Esophagus squamous epithelium (tissue), 5 donors: ENCODE measurements at places on chromosomes 7 and 10.

GRCh38 chr10:109987452-109988211 is 20.2 kb upstream of the ADD3 start:
- no peak for DNase-seq

DNA sequence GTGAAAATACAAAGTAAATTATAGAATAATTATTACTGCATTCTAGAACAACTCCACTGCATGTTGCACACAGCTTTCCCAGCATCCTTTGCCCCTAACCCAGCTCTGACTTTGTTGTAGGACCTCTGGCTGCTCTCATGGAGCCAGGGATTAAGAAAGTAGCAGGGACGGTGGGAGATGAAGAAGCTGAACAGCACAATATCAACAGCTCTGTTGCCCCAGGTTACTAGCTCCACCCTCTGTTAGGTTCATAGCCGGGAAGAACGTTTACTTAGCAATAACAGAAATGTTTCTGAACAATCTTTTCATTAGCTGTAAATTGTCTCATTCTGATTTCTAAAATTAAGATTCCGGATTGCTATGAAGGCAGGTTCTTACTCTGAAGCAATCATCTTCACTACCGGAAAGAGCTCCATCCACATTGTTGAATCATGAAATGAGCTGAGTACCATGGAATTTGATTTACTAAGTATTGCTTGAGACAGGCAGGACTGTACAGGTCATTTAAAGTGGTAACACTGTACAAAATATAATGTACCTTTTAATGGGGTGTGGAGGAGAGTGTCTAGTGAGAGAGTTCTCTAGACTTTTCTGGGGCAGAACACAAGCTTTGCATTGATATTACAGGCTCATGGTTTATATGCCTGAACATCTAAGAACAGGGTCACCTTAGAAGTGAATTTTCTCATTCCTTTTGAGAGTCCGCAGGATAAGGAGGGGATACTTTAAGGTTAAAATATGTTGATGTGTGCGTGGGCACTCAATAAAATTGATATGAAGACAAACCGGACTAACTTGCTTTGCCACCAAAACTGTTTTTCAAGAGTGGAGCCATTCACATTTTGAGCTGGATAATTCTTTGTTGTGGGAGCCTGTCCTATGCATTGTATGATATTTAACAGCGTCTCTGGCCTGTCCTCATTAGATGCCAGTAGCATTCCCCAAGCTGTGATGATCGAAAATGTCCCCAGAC is 20.8 kb upstream of the RAB18 start:
- no peak for DNase-seq

- DNase-seq: no peak
Measured at GRCh38 chr7:122363144-122363543, 58.6 kb upstream of the FEZF1 start.

- no peak for DNase-seq
Measured at GRCh38 chr7:98284335-98285036, 3.0 kb downstream of the BRI3 start.

- no peak for DNase-seq
Measured at GRCh38 chr7:71900556-71900955, 511.6 kb downstream of the CALN1 start.

- no peak for DNase-seq
Measured at GRCh38 chr7:47833211-47833610, 115.1 kb downstream of the PKD1L1 start.

DNA sequence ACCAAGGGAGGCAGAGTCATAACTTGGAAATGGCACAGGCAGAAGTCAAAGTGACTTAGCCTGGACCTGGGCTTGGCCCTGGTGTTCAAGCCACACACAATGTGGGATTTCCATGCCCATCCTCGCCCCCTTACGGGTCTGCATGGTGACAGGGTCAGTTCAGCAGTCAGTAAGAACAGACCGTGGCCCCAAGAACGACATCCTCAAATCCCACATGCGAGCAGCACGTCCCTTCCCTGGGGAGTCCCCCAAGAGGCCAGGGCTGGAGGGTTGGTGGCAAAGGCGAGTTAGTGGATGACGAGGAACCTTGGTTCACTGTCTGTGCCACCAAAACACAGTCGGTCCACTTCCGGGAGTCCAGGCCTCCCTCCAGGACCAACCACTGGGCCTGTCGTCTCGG is 93.3 kb upstream of the MGMT start:
- DNase-seq: no peak

GRCh38 chr7:111982133-111982532 is 224.1 kb downstream of the DOCK4 start:
- DNase-seq: no peak

DNA sequence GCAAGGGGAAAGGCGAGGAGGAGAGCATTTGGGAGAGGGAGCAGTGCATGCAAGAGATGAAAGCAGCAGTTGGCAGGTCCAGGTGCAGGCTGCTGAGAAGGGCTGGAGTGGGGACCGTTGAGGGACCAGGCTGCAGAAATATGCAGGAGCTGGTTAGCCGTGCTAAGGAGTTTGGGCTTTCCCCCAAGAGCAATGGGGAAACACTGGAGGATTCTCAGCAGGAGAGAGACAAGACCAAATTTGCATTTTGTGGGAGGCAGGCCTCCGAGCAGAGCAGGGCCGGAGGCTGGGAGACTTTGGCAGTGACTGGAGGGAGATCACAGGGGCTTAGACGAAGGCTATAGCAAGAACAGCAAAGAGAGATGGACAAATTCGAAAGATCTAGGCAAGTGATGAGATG is 11.8 kb downstream of the BTBD16 start:
- no peak for DNase-seq

- DNase-seq: no peak
Measured at GRCh38 chr10:90462749-90463470, 394.9 kb downstream of the HTR7 start.

GRCh38 chr10:15869935-15870334 is 9.6 kb upstream of the MINDY3 start:
- DNase-seq: no peak

DNA sequence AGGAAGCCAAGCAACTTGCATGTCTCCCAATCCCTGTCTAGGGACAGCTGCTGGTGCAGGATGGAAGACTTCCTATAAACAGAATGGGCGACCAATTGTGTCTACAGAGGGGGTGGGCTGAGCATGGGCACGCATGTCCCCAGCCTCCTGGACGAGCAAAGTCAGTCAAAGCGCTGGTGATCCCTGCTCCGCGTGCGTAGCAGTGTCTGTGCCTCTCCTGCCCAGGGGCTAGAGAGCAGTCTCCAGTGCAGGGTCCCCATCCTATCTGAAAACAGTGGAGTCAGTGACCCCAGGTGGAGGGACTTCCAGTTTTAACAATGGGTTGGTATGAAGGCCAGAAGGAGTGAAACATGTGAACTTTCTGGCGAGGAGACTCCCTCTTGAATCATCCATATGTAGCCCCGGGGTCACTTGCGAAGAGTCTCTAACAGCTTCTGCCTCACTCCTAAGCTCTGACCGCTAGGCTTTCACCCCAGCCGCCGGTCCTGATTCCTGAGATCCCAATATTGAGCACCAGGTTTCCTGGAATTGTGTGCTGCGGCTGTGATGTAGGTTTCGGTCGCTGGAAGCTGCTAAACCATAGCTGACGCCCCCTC is 714 bp upstream of the CASP2 start:
- no peak for DNase-seq

GRCh38 chr10:5442065-5442989 is 30.0 kb downstream of the NET1 start:
- no peak for DNase-seq

DNA sequence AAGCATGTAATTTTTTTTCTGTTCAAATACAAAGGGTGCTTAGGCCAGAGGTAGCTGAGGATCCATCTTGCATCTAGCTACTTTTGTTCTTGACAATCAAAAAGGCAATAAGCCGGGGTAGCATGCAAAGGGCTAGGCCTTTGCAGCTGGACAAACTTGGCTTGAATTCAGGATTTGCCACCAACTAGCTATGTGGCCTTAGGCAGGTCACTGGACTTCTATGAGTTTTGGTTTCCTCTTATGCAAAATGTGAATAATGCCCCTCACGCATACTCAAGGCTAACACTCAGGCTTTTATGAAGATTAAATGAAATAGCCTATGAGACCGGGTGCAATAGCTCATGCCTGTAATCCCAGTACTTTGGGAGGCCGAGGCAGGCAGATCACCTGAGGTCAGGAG is 19.3 kb downstream of the GFRA1 start:
- DNase-seq: no peak

GRCh38 chr7:43083106-43083505 is 29.3 kb upstream of the HECW1 start:
- DNase-seq: no peak

DNA sequence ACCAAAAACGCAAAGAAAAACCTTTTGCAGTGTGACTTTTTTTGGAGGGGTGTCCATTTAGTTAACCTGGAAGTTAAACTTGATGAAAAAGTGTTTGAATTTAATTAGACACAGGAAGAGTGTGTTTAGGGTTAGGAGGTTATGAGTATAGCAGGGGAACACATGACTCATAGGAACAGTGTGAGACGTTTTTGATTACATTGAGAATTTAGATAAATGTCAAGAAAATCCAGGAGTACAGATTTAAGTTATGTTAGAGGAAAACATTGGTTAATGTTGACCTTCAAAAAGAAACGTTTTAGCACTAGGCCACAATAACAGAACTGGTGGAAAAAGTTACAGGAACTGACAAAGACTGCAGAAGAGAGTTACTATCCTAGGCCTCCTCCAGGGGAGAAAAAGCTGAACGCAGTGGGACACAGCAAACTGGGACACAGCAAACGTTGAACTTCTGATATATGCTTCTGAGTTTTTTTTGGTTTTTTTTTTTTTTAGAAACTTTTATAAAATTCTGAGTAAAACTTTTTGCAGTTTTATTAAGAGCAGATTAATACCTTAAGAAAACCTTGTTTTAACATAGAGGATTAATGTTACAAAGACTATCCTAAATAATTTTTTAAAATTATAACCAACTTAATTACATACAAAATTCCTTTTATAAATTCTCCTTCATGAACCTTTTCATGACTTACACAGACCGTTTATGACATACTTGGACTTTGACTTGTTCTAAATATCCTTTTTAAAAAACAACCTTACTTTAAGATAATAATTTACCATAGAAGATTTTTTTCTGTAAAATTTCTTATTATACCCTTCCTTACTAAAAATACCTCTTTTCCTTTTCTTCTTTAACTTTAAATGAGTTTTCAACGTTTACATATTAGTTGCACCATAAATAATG is 22.2 kb downstream of the LANCL2 start:
- no peak for DNase-seq

- DNase-seq: no peak
Measured at GRCh38 chr10:60480865-60481563, 91.3 kb upstream of the ANK3 start.

DNA sequence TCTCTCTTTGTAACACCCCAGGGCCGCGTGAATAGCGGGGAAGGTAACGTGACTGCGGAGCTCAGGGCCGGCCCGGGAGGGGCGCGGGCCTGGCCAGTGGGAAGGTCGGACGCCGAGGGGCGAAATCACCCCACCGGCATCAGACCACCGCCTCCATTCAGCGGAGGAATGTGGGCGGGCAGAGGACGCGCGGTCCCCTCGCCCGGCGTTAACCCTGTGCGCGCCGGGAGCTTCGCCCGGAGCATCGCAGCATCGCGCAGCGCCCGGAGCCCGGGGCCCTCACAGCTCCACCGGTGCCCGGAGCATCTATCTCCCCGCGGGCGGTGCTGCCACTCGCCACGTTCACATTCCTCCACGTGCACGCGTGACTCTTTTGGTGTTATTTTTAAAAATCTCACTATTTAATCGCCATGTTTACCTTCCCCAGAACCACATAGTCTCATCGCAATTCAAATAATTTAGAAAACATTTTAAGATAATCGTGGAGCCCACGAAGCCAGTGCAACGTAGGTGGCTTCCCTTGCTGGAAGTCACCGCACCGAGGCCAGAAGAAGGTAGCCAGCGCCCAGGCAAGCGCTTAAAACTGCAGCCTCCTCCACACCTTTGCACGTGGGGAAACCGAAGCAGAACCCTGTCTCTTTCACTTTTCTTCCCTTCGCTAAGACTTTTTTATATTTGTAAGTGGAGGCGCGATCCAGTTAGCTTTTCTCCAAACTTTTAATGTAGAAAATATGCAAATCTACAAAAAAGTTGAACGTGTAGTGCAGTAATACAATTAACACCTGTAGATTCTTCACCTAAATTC is 21.8 kb downstream of the FGFBP3 start:
- no peak for DNase-seq

DNA sequence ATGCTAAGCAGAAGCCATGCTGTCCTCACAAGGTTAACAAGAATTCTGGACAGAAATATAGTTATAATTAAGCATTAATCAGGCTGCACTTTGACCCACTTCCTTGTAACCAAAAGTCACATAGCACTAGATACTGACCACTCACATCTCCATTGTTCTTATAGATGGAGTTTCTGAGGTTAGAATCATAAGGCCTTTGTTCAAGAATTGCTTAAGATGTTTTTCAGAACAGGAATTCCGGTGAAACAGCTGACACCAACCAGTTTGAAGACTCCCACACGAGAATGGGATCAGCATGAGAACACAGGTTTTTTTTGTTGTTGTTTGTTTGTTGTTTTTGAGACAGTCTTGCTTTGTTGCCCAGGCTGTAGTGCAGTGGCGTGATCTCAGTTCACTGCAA is 488.3 kb upstream of the NRP1 start:
- no peak for DNase-seq

DNA sequence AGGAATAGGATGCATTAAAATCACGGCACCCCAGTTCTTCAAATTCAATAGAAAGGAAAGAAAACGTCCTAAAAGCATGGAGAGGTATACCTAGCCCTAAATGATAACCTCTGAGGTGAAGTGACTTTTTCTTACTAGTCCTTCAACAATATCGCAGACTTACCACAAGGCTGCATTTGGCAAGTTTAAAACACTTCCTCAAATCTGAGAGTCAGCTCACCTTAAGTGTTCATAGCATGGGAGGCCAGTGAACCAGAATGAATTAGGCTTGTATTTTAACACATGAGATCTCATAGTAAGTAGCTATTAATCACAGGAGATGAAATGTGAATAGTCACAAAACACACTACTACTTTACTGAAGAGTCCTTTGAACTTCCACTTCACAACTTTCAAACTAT is 124.2 kb downstream of the RNF32 start:
- DNase-seq: no peak

- no peak for DNase-seq
Measured at GRCh38 chr10:34168439-34168838, 646.7 kb downstream of the PARD3 start.

GRCh38 chr10:71600849-71601248 is 118.7 kb downstream of the C10orf105 start:
- no peak for DNase-seq

DNA sequence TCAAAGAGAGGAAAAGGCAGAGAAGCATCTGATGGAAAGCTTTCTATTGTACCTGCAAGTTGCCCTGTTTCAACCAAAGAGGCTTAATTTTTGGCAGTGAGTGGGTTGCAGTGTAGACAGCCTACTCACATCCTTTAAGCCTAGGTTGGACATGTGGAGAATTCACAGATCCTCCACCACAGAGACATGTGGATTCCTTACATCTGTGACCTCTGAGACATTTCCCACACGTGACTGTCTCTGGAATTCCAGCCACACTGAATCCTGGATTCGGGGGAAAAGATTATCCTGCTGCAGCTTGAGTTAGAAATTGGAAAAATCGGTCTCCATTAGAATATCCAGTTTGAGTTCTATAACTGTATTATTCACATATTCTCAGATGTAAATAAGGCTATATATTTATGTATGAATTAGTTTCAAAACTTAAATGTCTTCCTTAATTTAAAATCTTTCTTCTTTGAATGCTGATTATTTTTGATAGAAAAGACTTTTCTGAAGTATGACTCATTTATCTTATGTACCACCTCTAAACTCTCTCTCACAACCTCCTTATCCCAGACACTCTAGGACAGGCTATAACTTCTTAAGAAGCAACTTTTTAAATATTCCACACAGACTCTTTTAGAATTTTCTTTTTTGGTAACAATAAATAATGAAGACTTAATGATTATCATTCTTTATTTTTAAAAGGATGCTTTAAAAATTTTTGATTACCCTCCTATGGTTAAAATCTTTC is 123.3 kb downstream of the TWIST1 start:
- no peak for DNase-seq
